ENCODE measurements at places on chromosomes 2 and 18. TPM values are rescaled to one million over a fixed set of nuclear protein-coding genes. Genes with fewer than 3 reads are reported as not detected.

DNA sequence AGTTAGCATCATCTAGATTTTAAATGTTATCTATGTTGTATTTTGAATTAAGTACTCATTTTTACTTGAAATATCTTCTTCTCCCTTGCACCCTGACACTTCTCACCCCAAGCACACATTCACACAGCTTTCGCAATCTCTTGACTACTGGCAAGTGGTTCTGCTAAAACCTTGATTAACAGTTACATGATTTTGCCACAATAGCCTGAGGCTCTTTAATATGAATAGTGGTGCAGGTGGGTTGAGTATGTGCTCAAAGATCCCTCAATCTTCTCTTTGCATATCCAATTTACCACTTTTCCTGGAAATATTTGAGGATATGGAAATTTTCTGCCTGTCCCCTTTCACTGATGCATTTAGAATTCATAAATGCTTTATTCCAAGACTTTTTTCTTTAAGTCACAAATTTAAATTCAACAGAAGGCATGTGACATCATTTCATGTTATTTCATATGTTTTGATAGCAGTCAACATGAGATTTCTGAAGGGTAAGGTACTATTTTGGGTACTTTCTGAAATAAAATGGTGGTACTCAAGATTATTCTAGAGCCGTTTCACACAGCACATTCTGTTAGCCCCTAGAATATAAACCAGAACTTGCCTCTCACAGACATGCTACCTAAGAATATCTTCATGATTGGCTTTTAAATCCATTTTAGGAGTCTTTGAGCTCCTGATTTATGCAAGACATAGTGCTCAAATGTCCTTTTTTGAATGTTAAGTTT is 339.7 kb downstream of the RPRM start:
- H3K27ac ChIP-seq, result no peak overlapping the region
- DNase-seq, result no peak
- no peak overlapping the region for H3K4me3 ChIP-seq
- H3K4me1 ChIP-seq, result no peaks in the 10 kb centered on the region

GRCh38 chr18:3095921-3096320 is 83.0 kb upstream of the LPIN2 start:
- no peaks in the 10 kb centered on the region for H3K4me1 ChIP-seq
- DNase-seq, result no peak
- no peaks in the 10 kb centered on the region for H3K36me3 ChIP-seq
- no peak overlapping the region for H3K4me3 ChIP-seq

DNA sequence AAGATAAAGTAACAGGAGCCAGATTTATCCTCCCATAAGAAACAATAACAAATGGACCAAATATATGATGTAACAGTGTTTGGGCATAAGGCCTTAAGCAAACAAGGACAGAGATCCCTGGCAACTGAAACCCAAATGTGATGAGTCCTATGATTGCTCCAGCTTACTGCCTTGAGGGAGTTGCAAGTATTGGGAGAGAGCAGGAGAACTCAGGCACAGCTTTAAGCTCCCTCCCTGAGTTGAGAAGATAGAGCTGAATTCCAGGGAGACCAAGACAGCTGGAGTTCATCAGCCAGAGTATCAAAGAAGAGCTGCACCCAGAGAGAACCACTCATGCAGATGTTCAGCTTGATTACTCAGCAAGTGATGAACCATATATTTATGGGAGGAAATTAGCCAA is 814.5 kb upstream of the RAB6C start:
- H3K4me3 ChIP-seq, result no peak overlapping the region
- no peak overlapping the region for H3K27ac ChIP-seq
- no peak for DNase-seq
- H3K27me3 ChIP-seq, result no peaks in the 10 kb centered on the region
- no peaks in the 10 kb centered on the region for H3K4me1 ChIP-seq
- H3K36me3 ChIP-seq, result no peaks in the 10 kb centered on the region

Gene NEU2
- not detected for total RNA-seq

GRCh38 chr2:159921752-159922404 is 123.9 kb upstream of the CD302 start:
- H3K4me3 ChIP-seq, result no peak overlapping the region
- no peak overlapping the region for H3K27ac ChIP-seq
- H3K36me3 ChIP-seq, result no peaks in the 10 kb centered on the region
- DNase-seq, result peak; percentile 88

Gene ATP5MC3
- total RNA-seq, result 133 TPM

- no peaks in the 10 kb centered on the region for H3K36me3 ChIP-seq
- H3K4me3 ChIP-seq, result no peak overlapping the region
- no peak overlapping the region for H3K27ac ChIP-seq
- H3K27me3 ChIP-seq, result peaks cover 5% of the 10 kb centered on the region
Observed at GRCh38 chr2:131556998-131557397, 29.3 kb downstream of the CCDC74A start.

Gene KIF1A
- total RNA-seq, result 0.24 TPM

DNA sequence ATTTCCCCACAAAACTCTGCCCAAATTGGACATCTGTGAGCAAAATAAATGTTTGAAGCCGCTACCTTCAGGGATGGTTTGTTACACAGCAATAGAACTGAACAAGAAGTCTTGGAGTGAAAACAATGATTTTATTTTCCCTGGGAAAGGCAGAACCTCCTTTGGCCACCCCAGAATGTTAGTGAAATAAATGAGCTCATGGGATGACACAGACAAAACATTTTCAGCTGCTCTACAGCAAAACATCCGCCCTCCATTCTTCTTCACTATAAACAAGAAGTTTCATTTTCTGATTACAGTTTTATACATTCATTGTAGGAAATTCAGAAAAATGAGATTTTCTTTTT is 4.3 kb upstream of the EFHD1 start:
- H3K36me3 ChIP-seq, result no peaks in the 10 kb centered on the region
- H3K27ac ChIP-seq, result no peak overlapping the region
- no peak overlapping the region for H3K4me3 ChIP-seq
- peaks cover 51% of the 10 kb centered on the region for H3K27me3 ChIP-seq
- no peak for DNase-seq

Gene PTPN2
- 52.6 TPM for total RNA-seq

DNA sequence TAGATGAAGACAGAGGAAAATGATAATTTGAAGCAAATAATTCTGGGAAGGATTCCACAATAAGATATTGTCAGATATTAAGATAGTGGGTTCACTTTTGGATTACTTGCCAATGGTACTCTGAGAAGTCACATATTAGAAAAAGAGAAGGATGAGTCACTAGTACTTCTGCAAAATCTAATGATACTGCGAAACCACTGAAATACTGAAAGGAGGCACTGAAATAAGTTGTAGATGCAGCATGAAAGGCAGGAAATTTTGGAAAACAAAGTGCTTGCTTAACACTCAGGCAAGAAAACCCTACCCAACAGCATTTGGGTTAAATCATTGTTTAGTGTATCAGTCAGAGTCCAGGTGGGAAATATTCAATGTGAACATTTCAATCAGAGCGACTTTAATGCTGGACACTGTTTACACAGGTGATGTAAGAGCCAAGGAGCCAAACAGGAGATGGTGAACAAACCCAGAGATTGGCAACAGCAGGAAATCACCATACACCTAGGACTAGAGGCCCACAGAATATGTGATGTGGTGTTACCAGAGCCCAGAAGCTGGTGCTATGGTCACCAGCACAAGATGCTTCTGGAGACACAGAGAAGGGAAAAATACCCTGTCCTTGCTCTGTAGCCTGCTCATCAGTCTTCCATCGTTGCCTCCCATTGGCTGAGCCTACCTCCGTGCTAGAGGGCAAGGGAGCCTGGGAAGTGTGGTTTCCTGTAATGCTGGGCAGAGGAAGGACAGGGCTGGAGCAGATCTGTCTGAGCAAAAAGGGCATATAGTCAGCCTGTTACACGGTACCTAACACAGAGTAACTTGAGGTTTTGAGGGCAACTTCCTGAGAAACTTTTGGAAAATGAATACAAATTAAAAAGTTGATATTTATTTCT is 204.7 kb upstream of the ITGA4 start:
- no peak for DNase-seq
- H3K4me3 ChIP-seq, result no peak overlapping the region
- H3K36me3 ChIP-seq, result no peaks in the 10 kb centered on the region

GRCh38 chr18:22223254-22223964 is 54.0 kb downstream of the GATA6 start:
- no peak overlapping the region for H3K4me3 ChIP-seq
- H3K27ac ChIP-seq, result no peak overlapping the region
- peaks cover 8% of the 10 kb centered on the region for H3K4me1 ChIP-seq
- H3K36me3 ChIP-seq, result no peaks in the 10 kb centered on the region
- DNase-seq, result peak; percentile 89
